ENCODE measurements at places on chromosomes 6 and 20.

DNA sequence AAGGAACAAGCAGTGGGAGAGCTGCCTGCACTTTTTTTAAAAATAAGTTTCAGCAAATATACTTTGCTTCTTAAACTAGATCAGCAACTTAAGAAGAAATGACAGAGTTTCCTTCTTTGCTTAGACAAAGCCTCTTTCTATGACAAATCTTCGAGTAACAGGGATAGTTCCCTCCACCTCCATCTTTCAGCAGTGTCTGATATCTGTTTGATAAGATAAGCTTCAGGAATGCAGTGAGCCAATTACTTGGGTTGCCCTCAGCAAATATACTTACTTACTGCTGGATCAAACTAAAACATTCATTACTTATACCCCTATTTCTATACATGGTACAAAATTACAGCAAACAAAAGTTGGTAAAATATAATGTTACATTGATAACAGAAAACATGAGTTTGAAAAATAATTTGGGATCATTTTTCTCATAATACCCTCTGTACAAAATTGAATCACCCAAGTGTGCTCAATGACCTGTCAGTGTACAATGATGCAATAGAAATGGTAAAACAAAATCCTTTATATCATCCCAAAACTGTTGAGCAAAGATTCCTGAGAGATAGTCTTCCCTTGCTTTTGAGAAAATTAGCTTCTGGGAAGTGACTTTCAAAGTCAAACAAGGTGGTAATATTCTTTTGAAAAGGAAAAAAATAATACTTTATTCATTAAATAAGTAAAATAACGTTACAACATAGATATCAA lies 24.5 kb downstream of the FRK start:
- DNase-seq = no peak

DNA sequence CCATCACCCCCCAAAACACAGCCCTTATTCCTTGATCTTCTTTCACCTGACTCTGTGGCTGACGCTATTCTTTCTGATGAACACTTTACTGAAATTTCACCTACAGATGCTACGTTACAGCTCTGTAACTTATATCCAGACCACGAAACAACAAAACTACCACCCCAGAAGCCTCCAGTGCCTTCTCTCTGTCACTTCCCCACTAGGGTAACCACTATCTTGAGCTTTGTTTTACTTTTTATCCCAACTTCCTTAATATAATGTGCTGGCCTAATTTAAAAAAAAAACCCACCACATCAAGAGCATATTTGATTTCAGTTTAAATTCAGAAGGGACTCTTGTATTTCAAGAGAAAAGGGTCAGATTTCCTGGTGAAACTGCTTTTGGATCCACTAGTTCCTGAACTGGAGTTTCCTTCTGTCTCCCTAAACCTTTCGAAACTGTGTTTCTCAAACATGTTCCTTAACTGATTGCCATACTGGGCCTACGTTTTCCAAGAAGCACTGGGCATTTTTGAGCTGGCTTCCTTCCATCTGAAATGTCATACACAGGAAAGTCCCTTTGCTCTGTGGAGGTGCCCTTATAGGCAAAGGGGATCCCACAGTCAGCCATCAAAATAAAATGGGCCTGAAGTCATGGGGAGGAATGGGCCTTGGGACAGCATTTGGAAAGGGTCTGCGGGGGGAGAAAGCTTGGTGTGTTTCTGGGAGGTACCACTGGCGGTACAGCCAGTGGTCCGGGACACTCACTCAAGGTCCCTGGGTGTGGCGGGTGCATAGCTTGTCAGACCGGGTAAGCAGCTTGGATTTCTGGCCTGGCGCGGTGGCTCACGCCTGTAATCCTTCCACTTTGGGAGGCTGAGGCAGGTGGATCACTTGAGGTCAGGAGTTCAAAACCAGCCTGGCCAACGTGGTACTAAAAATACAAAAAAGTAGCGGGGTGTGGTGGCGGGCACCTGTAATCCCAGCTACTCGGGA lies 25.8 kb upstream of the RTF2 start:
- DNase-seq = no peak

DNA sequence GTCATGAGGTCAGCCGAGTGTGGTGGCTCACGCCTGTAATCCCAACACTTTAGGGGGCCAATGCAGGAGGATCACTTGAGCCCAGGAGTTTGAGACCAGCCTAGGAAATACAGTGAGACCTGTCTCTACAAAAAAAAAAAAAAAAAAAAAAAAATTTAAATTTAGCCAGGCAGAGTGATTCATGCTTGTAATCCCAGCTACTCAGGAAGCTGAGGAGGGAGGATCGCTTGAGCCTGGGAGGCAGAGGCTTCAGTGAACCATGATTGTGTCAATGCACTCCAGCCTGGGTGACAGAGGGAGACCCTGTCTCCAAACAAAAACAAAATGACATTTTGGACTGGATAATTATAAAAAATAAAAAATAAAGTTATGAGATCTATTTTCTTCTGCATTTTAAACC lies 56.2 kb downstream of the ADGRF1 start:
- no peak for DNase-seq

GRCh38 chr6:7041511-7042026 lies 66.2 kb upstream of the RREB1 start:
- no peak for DNase-seq

DNA sequence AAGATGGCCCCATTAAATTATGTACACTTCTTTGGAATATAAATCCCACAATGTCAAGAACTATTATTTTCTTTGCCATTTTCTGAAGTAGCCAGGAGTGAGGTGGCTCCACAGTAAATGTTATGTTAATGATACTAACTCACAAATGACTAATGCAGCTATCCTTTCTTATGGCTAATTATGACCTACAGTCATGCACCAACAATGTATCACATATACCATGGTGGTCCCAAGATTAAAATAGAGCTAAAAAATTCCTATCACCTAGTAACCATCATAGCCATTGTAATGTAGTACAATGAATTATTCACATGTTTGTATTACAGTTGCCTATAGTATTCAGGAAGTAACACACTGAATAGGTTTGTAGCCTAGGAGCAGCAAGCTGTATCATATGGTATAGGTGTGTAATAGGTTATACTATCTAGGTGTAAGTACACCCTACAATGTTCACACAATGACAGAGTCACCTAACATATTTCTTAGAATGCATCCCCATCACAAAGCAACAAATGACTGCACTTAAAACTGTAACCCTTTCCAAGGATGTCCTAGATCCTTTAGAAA lies 15.3 kb downstream of the ECHDC1 start:
- no peak for DNase-seq

- DNase-seq = no peak
These were observed at the start of gene CST2 for GRCh38 chr20:23826541-23827021. Gene CST2, minus strand, starts transcription at chr20:23826729. Its CDS starts 69 bp downstream, at chr20:23826660.

GRCh38 chr6:11042750-11043377 lies 1.2 kb downstream of the ELOVL2 start:
- DNase-seq = no peak

DNA sequence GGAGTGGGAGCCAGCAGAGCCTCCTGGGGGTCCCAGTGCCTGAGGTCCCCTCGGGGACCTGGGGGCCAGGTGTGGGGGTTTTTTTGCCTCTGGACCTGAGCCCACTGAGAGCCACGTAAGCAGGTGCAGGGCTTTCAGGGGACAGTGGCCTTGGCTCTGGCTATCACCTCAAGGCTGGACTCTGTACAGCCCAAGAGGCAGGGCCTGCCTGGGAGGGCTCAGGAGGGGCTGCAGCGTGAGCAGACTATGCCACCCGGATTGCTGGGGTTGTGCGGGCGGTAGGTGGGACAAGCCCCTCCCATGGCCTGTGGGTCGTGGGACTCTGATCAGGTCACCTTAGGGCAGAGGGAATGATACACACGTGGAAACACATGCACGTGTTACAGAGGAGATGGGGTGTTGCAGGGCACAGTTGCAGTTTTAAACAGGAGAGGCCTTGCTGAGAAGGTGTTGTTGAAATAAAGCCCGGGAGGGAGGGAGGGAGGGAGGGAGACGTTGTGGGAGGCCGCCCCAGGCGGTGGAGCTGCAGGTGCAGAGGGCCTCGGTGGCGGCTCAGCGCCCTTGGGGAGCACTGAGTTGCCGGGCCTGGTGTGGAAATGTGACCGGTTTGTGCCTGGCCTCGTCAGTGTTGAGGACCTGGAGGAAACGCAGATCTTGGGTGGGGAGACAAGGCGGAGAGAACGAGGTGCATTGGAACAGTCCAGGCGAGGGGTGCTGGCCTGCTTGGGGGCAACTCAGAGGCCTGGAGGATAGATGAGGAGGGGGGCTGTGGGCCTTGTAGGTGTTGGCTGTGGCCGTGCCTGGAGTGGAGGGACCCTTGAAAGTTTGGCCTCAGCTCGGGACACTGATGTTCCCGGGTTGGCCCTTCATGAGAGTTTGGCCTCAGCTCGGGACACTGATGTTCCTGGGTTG lies 2.3 kb downstream of the TCEA2 start:
- no peak for DNase-seq

DNA sequence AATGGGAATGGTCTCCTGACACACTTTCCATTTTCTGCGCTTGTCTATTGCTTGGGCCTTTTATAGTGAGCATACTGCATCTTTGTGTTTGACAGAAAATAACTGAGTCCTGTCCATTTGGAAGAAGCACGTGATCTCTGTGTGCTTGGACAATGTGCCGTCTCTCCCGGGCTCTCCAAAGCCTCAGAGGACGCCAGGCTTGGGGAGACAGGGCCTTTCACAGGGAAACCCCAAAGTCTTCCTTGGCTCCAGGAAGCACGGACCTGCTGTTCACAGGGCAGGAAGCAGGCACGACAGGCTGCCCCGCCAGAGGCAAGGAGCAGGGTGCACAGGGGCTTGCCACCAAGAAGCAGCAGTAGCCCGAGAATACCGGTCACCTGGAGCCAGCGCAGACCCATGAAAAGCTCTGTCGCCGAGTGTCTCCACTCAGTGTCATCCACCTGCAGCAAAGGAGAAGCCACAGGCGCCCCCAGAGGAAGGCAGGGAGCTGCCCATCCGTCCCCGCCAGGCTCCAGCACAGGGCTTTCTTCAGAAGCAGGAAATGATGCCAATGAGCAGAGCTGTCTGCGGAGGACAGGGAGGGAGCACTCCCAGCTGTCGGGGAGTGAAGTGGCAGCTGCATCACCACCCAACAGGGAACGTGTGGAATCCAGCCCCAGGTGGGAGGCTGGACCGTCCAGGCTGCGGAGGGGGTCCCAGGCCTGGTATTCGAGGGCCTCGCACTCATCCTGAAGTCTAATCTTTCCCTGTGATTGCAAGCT lies 135.1 kb downstream of the AGPAT4 start:
- no peak for DNase-seq

DNA sequence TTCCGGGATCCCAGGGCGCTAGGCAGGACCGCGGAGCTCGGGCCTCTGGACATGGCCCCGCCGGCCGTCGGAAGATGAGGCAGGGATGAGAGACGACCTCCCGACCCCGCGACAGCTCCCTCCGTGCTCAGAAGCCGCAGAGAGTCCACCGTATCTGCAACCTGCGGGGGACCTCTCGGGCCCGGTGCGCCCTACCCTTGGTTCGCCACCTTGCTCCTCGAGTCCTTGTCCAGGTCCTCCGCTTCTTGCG lies 301 bp downstream of the PPP1R3D start:
- DNase-seq = no peak

DNA sequence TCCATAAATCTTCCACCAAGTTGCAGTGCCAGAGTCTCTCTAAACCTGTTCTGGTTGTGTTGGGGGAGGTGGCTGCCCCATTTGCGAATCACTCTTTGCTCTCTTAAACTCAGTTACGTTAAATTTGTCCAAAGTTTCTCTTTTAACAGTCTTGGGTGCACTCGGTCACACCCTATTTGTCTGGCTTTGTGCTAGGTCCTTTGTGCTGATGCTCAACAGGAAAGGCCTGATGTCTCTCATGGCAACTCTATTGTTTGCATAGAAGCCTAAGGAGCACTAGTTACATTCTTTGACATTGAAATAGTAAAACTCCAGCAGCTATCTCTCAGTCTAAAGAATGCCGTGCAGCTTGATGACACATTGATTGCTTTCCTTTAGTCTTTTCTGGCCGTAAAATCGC lies 105.1 kb downstream of the TRMT11 start:
- no peak for DNase-seq

GRCh38 chr6:111802015-111802414 lies 71.2 kb downstream of the FYN start:
- no peak for DNase-seq

- DNase-seq = no peak
These were observed 12.6 kb upstream of the PIGU start for GRCh38 chr20:34689486-34689885.

DNA sequence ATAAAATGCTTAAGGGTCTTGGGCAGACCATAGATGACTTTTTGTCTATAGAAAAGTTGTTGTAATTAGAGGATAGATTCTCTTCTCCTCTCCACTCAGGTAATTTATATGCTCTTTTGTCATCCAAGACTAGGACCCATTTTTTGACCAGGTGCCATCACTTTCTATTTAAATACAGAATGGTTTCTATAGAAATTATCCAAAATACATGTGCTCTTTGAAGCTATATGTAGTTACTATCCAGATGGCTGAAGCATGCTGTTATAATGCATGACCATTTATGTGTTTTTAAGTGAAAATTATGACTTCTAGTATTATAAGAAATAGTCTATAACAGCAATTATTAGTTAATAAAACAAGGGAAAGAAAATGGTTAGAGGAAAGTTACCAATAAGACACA lies 3.0 kb upstream of the MLIP start:
- DNase-seq = no peak

DNA sequence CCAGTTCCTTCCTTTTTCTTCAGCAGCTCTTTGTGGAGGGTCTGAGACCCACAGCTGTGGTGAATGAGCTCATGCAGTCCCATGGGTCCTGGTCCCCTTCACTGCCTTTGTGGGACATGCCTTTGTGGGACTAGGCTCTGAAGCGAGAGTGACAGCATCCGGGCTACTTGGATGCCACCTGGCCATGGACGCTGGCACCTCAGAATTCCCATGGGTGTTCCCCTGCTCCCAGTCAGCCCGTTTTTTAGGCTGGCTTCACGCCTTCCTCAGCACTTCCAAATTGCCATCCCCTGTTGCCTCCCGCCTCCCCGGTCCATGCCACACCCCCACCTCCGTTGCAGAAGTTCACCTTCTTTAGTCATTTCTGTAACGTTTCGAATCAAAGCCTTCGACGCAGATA lies 45.1 kb downstream of the RAMACL start:
- no peak for DNase-seq

- DNase-seq = no peak
These were observed 35.3 kb upstream of the CDKN1A start for GRCh38 chr6:36642913-36643817.

DNA sequence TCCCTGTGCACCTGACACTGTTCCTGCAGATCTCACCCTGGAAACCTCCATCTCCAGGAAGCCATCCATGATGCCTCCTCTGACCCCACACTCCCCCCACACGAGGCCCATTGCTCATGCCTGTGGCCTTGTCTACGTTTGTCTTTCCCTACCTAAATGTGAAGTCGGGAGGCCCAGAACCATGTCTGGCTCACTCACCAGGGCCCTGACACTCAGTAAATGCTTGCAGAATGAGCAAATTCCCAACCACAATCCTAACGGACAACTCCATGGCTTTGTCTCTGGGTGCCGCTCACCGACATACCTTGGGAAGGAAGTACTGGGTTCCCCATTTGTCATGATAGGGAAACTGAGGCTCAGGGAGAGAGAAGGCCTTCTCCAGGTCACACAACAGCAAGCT lies 7.3 kb downstream of the PEDS1 start:
- DNase-seq = no peak

GRCh38 chr20:46013829-46014516 lies 5.3 kb downstream of the MMP9 start:
- peak; percentile 75 for DNase-seq

- no peak for DNase-seq
These were observed 912.3 kb upstream of the SLC35B3 start for GRCh38 chr6:9347608-9348007.

- DNase-seq = no peak
These were observed 23.9 kb upstream of the FAM83C start for GRCh38 chr20:35316086-35316485.

Measured in CD4-positive, alpha-beta T cell treated with Interferon alpha-2 for 1 hour (primary cell).